LoVo (cell line): ENCODE measurements at places on chromosomes 4 and X.

DNA sequence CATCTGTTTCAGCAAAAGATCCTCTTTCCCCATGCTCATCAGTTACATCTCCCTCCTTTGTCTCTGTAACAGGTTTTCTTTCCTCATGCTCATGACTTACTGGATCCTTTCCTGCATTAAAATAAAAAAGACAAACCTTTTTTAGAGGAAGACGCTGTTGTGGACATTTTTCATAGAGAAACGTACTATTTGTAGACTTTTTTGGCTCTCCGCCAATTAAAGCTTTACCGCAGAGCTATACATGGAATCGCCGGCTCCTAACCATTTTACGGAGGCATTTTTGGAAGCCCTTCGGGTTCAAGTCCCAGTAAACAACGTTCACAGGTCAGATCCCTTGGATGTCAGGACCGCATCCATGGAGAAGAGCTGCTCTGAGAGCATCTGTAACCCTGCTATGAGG lies 1.3 kb downstream of the FAM9C start:
- no peak for DNase-seq

GRCh38 chr4:149910177-149910576 lies 94.5 kb upstream of the IQCM start:
- DNase-seq, result no peak

- no peak for DNase-seq
Measured at GRCh38 chr4:184932343-184932742, 85.9 kb upstream of the HELT start.

DNA sequence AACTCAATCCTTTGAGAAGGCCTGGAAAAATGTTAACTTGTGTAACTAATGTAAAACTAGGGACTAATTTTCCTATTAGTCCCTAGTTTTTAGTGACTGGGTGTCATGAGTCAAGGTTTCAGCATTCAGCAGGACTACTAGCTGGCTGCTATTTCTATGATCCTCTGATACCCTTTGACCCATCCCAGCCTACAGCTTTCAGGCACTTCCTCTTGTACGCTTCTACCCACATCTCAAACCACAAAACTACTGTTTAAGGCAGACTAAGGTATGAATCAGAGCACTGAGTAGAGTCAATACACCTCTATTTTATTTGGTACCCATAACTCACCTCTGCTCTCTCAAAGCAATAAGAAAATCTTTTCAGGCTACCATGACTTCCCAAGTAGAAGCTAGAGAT lies 809.6 kb downstream of the PDHA2 start:
- no peak for DNase-seq

DNA sequence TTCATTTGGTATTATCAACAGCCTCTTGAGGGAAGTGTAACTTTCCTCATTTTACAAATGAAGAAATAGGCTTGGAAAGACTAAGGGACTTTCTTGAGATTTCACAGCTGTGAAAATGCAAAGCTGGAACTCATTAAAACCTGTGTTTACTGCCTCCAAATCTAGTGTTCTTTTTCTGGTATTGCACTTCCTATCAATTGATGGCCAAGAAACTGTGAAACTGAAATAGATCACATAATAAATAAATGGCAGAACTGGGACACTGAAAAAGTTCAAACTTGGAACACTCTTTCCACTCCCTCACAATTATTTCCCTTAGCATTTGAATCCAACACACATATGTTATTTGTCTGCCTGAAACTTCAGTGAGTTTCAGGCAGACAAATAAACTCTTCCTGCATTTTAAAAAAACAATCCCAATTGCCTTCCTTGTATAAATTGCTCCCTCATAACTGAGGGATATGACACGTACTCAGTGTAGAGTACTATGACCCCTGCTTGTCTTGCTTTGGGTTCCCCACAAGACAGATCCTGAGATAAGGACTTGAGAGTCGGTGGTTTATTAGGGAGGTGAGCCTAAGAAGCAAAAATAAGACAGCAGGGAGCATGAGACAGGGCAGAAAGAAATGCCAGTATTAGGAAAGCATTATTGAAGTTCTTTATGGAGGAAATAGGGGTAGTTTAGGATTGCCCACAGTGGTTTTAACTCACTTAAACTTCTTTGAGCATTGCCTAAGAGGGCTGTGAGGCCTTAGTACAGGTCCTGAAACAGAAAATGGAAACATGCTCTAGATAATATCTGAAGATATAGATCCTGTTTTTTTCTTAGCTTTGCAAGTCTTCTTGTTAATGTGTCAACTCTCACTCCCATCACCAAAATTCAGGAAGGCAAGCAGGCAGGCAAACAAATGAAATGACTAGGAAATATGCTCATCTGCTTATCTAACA lies 33.9 kb downstream of the RTL3 start:
- no peak for DNase-seq

DNA sequence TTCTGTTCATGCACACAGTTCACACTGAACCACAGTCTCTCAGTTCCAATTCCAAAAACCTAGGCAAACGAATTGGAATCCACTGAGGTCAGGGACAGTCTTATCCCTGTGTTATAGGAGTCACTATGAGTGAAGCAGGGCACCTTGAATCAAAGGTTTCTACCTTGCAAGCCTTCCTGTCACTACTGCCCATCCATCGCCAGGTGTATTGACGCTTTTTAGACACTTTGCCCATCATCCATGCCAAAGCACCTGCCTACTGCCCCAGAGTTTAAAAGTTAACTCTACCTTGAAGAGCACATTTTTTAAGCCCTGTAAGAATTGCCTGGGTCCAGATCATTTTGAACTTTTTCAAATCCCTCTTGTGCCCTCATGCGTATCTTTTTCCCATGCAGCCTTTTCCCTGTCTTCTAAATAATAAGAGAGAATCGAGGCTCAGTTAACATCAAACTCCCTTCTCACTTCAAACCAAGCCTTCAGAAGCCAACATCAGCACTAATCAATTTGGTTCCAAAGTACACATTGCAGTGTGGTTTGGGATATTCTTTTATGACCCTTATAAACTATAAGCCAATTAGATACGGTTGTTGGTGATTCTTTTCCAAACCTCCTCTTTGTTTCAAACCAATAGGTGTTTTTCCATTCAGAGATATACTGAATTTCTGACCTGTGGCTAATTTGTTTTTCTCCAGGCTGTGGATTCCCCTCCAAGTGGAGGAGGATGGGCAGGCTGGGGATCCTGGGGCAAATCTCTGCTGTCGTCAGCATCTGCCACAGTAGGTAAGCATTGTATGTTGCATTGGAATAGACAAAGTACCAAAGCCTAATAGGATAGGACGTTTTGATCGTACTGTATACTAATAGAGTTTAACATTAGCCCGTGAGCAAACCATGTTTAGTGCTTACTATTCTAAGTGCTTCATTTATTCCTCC lies 23.7 kb downstream of the FAM114A1 start:
- DNase-seq, result no peak

- DNase-seq, result peak; percentile 79
Measured at GRCh38 chr4:123340381-123340701, 56.3 kb upstream of the SPRY1 start.

GRCh38 chrX:55754861-55755294 lies 37.3 kb downstream of the RRAGB start:
- DNase-seq, result no peak
